ENCODE measurements at places on chromosomes 12 and 14. TPM values are rescaled to one million over a fixed set of nuclear protein-coding genes. Genes with fewer than 3 reads are reported as not detected.

- H3K4me1 ChIP-seq, result no peaks in the 10 kb centered on the region
- H3K27ac ChIP-seq, result no peak overlapping the region
- no peak overlapping the region for H3K4me3 ChIP-seq
Observed at GRCh38 chr12:83018088-83018487, 331.4 kb downstream of the TMTC2 start.

DNA sequence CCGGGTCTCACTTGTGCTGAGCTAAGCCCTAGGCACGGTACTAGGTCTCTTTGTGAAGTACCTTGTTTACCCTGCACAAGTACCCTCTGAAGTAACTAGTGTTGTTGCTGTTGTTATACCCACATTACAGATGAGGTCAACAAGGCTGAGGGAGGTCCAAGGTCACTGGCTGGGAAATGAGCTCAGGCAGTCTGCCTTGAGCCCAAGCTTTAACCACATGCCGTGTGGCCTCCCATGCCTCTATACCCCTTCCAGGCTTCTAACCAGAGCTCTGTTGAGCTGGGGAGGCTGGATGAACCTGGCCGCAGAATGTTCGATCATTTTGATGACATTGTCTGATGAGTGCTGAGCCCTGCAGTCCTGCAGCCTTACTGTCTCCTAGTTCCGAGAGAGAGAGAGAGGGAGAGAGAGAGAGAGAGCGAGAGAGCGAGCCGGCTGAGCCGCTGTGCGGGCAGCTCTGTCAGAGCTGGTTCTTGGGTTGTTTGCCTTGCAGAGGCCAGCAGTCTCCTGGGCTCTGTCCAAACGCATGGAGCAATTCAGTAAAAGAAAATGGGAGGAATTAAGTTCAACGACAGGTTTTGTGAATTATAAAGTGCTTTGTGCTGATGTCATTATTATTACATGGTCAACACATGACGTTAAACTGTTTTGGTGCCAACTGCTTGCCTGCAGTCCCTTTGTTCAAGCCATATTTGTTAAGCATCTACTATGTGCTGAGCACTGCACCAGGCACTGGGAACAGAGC is 13.1 kb downstream of the JDP2 start:
- H3K36me3 ChIP-seq, result no peaks in the 10 kb centered on the region
- DNase-seq, result no peak
- no peak overlapping the region for H3K27ac ChIP-seq
- H3K4me1 ChIP-seq, result peaks cover 6% of the 10 kb centered on the region
- H3K27me3 ChIP-seq, result peaks cover 1% of the 10 kb centered on the region
- no peak overlapping the region for H3K4me3 ChIP-seq

GRCh38 chr14:70893062-70893845 is 14.0 kb upstream of the PCNX1 start:
- H3K27me3 ChIP-seq, result no peaks in the 10 kb centered on the region
- DNase-seq, result no peak
- H3K4me1 ChIP-seq, result peaks cover 77% of the 10 kb centered on the region
- peak overlapping the region; percentile 49 for H3K4me3 ChIP-seq
- peak overlapping the region; percentile 89 for H3K27ac ChIP-seq

Gene CELA1
- total RNA-seq, result not detected

DNA sequence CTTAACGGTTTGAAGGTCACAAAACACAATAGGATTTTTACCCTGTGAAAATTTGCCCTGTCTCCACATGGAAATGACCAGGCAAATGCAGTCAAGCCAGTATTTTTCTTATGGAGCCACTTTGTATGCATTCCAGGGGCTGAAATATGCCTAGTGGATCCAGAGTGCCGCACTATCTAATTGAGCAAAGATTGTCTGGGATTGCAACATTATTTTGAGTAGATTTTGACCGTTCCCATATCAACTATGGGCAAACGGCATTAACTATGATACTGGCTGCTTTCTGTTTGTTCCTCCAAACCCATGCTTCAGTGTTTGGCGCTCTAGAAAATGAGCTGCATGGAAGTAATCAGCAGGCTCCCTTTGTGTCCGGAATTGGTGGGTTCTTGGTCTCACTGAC is 223.0 kb downstream of the BTG1 start:
- no peaks in the 10 kb centered on the region for H3K36me3 ChIP-seq
- no peaks in the 10 kb centered on the region for H3K27me3 ChIP-seq
- H3K4me3 ChIP-seq, result no peak overlapping the region
- peaks cover 3% of the 10 kb centered on the region for H3K4me1 ChIP-seq

- peaks cover 9% of the 10 kb centered on the region for H3K27me3 ChIP-seq
- peaks cover 8% of the 10 kb centered on the region for H3K4me1 ChIP-seq
- H3K36me3 ChIP-seq, result peaks cover 3% of the 10 kb centered on the region
- H3K4me3 ChIP-seq, result no peak overlapping the region
- H3K27ac ChIP-seq, result no peak overlapping the region
- DNase-seq, result no peak
Observed at GRCh38 chr12:10551375-10551774, 45.7 kb downstream of the EIF2S3B start.

GRCh38 chr12:57027011-57027804 is 10.9 kb upstream of the TAC3 start:
- no peaks in the 10 kb centered on the region for H3K36me3 ChIP-seq
- H3K4me1 ChIP-seq, result peaks cover 45% of the 10 kb centered on the region
- peak overlapping the region; percentile 87 for H3K27ac ChIP-seq
- DNase-seq, result no peak

DNA sequence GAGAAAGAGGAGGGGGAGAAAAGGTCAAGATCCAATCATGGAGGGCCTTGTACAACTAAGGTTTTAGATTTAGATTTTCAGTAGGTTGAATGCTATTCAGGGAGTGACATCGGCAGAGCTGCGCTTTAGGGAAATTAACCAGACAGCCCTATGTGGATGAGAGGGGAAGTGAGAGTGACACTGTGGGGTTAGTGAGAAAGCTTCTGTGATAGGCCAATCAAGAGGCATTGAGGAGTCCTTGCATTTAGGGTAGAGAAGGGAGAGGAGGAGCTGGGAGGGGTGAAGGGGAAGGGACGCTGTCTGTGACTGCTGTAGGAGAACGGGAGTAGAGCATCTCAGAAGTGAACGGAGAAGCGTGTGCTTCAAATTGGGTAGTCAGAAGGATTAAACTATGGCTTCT is 3.4 kb downstream of the HSD17B6 start:
- H3K36me3 ChIP-seq, result no peaks in the 10 kb centered on the region
- no peak for DNase-seq
- H3K4me3 ChIP-seq, result no peak overlapping the region
- no peaks in the 10 kb centered on the region for H3K27me3 ChIP-seq
- no peak overlapping the region for H3K27ac ChIP-seq
- no peaks in the 10 kb centered on the region for H3K4me1 ChIP-seq

GRCh38 chr12:54657105-54657607 is 9.0 kb upstream of the DCD start:
- no peaks in the 10 kb centered on the region for H3K36me3 ChIP-seq
- H3K27me3 ChIP-seq, result peaks cover 16% of the 10 kb centered on the region
- H3K4me1 ChIP-seq, result no peaks in the 10 kb centered on the region
- DNase-seq, result no peak

- peaks cover 82% of the 10 kb centered on the region for H3K4me1 ChIP-seq
- no peak for DNase-seq
- H3K27ac ChIP-seq, result peak overlapping the region; percentile 99
- H3K4me3 ChIP-seq, result no peak overlapping the region
Observed at GRCh38 chr14:91232603-91233002, 11.9 kb downstream of the GPR68 start.

- no peaks in the 10 kb centered on the region for H3K36me3 ChIP-seq
- no peaks in the 10 kb centered on the region for H3K27me3 ChIP-seq
- H3K4me1 ChIP-seq, result no peaks in the 10 kb centered on the region
- DNase-seq, result no peak
- H3K4me3 ChIP-seq, result no peak overlapping the region
Observed at GRCh38 chr14:28656704-28657255, 109.8 kb upstream of the FOXG1 start.

- no peaks in the 10 kb centered on the region for H3K27me3 ChIP-seq
- no peak overlapping the region for H3K27ac ChIP-seq
- no peak overlapping the region for H3K4me3 ChIP-seq
- no peaks in the 10 kb centered on the region for H3K4me1 ChIP-seq
- DNase-seq, result no peak
- no peaks in the 10 kb centered on the region for H3K36me3 ChIP-seq
Observed at GRCh38 chr12:29229937-29230336, 80.9 kb downstream of the FAR2 start.

GRCh38 chr14:101879529-101880336 is 84.6 kb upstream of the DYNC1H1 start:
- H3K4me1 ChIP-seq, result peaks cover 55% of the 10 kb centered on the region
- H3K27me3 ChIP-seq, result no peaks in the 10 kb centered on the region
- H3K36me3 ChIP-seq, result peaks cover 49% of the 10 kb centered on the region
- H3K27ac ChIP-seq, result peak overlapping the region; percentile 41

DNA sequence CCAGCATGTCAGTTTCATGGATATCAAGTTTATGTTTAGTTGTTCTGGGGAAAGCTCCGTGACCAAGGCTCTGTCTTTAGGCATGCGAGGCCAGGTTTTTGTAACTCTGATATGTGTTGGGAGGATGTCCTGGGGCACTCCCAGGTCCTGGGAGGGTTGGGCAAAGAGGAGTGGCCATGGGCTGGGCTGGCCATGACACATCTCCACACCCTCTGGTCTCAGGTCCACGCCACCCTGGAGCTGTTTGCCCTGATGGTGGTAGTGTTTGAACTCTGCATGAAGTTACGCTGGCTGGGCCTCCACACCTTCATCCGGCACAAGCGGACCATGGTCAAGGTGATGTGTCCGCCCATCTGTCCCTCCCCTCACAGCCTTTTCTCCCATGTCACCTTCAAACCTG is 46.4 kb downstream of the TPCN1 start:
- DNase-seq, result no peak
- peaks cover 25% of the 10 kb centered on the region for H3K36me3 ChIP-seq
- H3K27ac ChIP-seq, result no peak overlapping the region
- H3K4me3 ChIP-seq, result no peak overlapping the region

GRCh38 chr12:94616203-94616729 is 34.1 kb downstream of the TMCC3 start:
- H3K27ac ChIP-seq, result no peak overlapping the region
- DNase-seq, result no peak
- peaks cover 4% of the 10 kb centered on the region for H3K27me3 ChIP-seq
- H3K36me3 ChIP-seq, result no peaks in the 10 kb centered on the region
- H3K4me1 ChIP-seq, result peaks cover 8% of the 10 kb centered on the region
